ENCODE measurements at places on chromosomes 1 and 21. TPM values are rescaled to one million over a fixed set of nuclear protein-coding genes. Genes with fewer than 3 reads are reported as not detected.
A peak's percentile ranks its signal among the peaks of the same experiment; 100 is the strongest.

TTC22 gene
- 0.13 TPM for total RNA-seq

LYPD8 gene
- total RNA-seq: not detected

KRTAP24-1 gene
- total RNA-seq: not detected

GRCh38 chr1:60502506-60502905 is 428.9 kb upstream of the C1orf87 start:
- no peak overlapping the region for H3K4me3 ChIP-seq
- H3K4me1 ChIP-seq: no peaks in the 10 kb centered on the region
- no peaks in the 10 kb centered on the region for H3K36me3 ChIP-seq

DNA sequence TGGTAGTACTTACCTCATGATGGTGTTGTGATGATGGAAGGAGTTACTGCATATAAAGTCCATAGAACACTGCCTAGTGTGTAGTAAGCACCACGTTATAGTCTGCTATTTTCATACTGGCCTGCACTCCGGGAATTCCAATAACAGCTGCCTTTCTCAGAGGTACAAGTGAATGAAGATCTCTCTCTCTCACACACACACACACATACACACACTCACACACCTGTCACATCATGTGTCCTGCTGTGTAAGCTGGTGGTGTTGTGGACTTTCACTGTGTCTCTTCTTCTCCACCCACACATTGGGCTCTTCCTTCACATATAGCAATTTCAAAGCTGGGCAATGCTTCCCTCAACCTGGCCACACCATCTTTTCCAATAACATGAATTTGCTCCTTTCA is 33.4 kb upstream of the ST6GALNAC5 start:
- H3K4me1 ChIP-seq: no peaks in the 10 kb centered on the region
- no peaks in the 10 kb centered on the region for H3K36me3 ChIP-seq
- no peak overlapping the region for H3K27ac ChIP-seq
- H3K4me3 ChIP-seq: no peak overlapping the region
- DNase-seq: no peak

GRCh38 chr1:99738858-99739465 is 27.5 kb downstream of the FRRS1 start:
- DNase-seq: no peak
- no peak overlapping the region for H3K27ac ChIP-seq
- peaks cover 3% of the 10 kb centered on the region for H3K36me3 ChIP-seq
- no peaks in the 10 kb centered on the region for H3K27me3 ChIP-seq
- no peak overlapping the region for H3K4me3 ChIP-seq
- no peaks in the 10 kb centered on the region for H3K4me1 ChIP-seq

DNA sequence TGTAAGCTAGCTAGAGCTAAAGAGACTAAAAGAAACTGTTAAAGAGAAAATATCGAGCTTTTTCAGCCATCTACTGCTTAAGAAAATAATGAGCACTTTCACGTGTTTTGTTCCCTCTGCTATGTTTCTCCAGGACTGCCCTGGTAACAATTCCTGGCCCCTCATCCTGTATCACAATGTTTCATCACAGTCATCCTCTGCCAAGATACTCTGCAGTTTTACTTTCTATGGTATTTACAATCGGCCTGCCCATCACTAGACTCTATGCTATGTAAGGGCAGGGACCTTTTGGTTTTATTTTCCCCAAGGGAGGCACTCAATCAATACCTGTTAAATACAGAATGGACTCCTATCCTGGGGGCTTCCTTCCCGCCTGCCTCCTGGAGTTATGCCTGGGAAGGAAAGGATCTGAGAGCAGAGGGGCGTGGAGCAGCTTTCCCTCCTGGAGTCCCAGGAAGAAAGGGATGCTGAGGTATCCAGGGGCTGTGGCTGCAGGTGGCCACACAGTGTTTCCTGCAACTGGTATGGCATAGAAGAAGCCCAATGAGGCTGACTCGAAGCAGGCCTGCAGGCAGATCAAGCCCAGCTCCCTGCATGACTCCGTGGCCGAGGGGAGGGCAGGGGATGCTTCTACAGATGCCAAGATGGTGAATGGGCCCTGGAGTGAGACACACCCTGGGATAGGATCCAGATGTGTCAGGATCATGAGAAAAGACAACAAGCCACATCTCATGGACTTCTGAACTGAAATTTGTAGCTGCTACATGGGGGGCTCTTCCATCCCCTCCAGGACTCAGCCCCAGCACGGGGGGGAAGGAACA is 52.9 kb downstream of the MATN1 start:
- H3K27me3 ChIP-seq: no peaks in the 10 kb centered on the region
- H3K27ac ChIP-seq: no peak overlapping the region
- peak; percentile 43 for DNase-seq
- no peaks in the 10 kb centered on the region for H3K36me3 ChIP-seq

DNA sequence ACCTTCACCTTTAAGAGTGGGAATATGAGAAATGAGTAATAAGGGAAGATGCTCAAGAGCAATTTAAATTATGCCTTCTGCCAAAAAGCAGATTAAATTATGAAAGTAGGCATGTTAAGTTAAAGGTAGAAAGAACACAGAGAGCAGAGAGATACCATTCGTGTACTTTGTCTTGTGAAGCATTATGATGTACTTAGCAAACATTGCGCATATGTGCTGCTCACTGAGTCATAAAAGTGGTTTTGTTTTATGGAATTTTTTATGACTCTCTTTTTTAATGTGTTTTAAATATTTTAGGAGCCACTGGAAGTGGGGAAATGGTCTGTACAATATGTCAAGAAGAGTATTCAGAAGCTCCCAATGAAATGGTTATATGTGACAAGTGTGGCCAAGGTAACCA is 35.3 kb downstream of the MTF2 start:
- no peak overlapping the region for H3K4me3 ChIP-seq
- no peaks in the 10 kb centered on the region for H3K27me3 ChIP-seq
- DNase-seq: no peak

DNA sequence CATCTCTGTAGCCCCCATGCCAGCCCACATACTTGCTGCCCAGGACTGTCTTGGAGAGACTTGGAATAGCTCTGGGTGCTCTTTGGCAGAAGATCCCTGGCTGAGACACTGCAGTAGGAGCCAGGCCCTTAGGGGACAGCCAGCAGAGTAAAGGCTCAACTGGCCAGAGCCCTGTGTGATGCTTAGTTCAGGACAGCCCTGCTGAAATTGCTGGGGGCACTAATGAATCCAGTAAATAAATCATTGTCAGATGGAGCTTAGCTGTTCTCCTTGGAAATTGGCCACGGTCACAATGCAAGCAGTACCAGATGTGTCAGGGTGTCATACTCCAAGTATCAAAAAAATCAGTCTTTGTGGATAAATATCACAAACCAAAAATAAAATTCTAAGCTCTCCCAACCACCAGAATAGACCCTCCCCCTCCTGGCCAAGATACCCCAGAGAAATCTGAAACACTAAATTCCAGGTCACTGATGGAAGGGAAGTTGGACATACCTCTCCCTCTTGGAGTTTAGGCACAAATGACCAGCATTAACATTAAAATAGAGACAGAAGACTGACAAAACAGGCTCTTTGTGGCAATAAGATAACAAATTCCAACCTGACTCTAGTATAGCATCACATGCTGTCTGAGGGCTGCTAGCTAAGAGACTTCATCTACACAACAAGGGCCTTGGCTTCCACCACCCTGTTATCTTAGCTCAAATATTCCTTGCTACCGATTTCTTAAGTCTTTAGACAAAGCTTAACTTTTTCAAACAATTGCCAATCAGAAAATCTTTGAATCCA is 83.2 kb upstream of the DNAH14 start:
- no peak overlapping the region for H3K27ac ChIP-seq
- no peak for DNase-seq
- no peaks in the 10 kb centered on the region for H3K4me1 ChIP-seq
- H3K36me3 ChIP-seq: no peaks in the 10 kb centered on the region

GRCh38 chr1:24727501-24728216 is 17.6 kb upstream of the CLIC4 start:
- H3K27ac ChIP-seq: peak overlapping the region; percentile 41
- peaks cover 2% of the 10 kb centered on the region for H3K27me3 ChIP-seq
- H3K36me3 ChIP-seq: no peaks in the 10 kb centered on the region
- H3K4me1 ChIP-seq: peaks cover 9% of the 10 kb centered on the region

GRCh38 chr21:41741253-41742072 is 25.4 kb downstream of the RIPK4 start:
- no peak overlapping the region for H3K27ac ChIP-seq
- H3K36me3 ChIP-seq: no peaks in the 10 kb centered on the region
- peak; percentile 28 for DNase-seq
- no peaks in the 10 kb centered on the region for H3K4me1 ChIP-seq
- H3K27me3 ChIP-seq: no peaks in the 10 kb centered on the region

- H3K4me1 ChIP-seq: no peaks in the 10 kb centered on the region
- H3K36me3 ChIP-seq: no peaks in the 10 kb centered on the region
- H3K27me3 ChIP-seq: no peaks in the 10 kb centered on the region
- H3K4me3 ChIP-seq: no peak overlapping the region
- DNase-seq: no peak
- H3K27ac ChIP-seq: no peak overlapping the region
Observed at GRCh38 chr1:78722521-78722920, 72.9 kb downstream of the IFI44 start.

GRCh38 chr1:230568676-230569075 is 73.6 kb upstream of the COG2 start:
- no peak overlapping the region for H3K27ac ChIP-seq
- H3K27me3 ChIP-seq: no peaks in the 10 kb centered on the region
- H3K4me3 ChIP-seq: no peak overlapping the region
- DNase-seq: no peak
- H3K4me1 ChIP-seq: no peaks in the 10 kb centered on the region

- no peak overlapping the region for H3K27ac ChIP-seq
- H3K4me3 ChIP-seq: no peak overlapping the region
- H3K27me3 ChIP-seq: no peaks in the 10 kb centered on the region
- H3K4me1 ChIP-seq: no peaks in the 10 kb centered on the region
Observed at GRCh38 chr21:14690886-14691285, 144.8 kb upstream of the SAMSN1 start.

- no peaks in the 10 kb centered on the region for H3K4me1 ChIP-seq
- no peaks in the 10 kb centered on the region for H3K36me3 ChIP-seq
- H3K4me3 ChIP-seq: no peak overlapping the region
- DNase-seq: no peak
Observed at GRCh38 chr21:42611852-42612251, 41.6 kb upstream of the PDE9A start.

DNA sequence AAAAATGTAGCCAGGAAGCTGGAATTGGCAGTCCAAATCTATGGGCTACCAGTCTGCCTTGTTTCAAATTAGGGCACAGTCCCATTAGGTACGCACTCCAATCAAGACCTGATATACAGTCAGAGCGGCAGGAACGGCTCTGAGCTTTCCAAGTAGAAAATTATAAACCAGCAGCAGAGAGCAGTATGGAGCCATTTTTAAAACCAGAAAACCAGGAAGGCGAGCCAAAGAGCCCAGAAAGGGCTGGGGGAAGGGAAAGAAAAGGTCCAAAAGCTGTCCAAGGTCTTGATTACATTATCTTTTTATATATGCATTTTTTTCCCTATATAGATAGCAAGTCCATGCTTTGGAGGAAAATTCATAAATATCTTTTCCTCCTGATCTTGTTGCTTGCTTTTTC is 719.0 kb downstream of the RWDD3 start:
- no peak overlapping the region for H3K27ac ChIP-seq
- H3K27me3 ChIP-seq: no peaks in the 10 kb centered on the region
- H3K4me3 ChIP-seq: no peak overlapping the region
- H3K36me3 ChIP-seq: no peaks in the 10 kb centered on the region
- no peaks in the 10 kb centered on the region for H3K4me1 ChIP-seq

GRCh38 chr1:9242338-9242969 is 7.9 kb downstream of the H6PD start:
- DNase-seq: peak; percentile 91
- peaks cover 18% of the 10 kb centered on the region for H3K36me3 ChIP-seq
- peaks cover 98% of the 10 kb centered on the region for H3K4me1 ChIP-seq
- peak overlapping the region; percentile 90 for H3K27ac ChIP-seq
- H3K4me3 ChIP-seq: peak overlapping the region; percentile 60

DNA sequence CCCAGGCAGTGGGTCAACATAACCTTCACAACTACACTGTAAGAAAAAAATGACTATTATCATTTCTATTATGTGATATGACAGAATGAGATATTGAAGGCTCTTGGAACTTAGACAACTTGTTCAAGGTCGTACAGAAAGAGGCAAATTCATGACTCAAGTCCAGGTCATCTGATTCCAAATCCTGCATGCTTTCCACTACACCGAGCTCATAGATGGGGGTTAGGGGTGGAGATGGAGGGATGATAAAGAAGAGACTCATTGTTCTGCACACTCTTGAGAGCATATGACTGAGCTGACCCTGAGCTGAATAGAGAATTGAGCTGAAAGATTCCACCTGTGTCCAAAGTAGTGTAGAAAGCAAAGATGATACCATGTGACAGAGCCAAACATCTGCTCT is 2.8 kb downstream of the FCRL6 start:
- H3K27me3 ChIP-seq: peaks cover 5% of the 10 kb centered on the region
- H3K36me3 ChIP-seq: no peaks in the 10 kb centered on the region
- no peak overlapping the region for H3K27ac ChIP-seq

DNA sequence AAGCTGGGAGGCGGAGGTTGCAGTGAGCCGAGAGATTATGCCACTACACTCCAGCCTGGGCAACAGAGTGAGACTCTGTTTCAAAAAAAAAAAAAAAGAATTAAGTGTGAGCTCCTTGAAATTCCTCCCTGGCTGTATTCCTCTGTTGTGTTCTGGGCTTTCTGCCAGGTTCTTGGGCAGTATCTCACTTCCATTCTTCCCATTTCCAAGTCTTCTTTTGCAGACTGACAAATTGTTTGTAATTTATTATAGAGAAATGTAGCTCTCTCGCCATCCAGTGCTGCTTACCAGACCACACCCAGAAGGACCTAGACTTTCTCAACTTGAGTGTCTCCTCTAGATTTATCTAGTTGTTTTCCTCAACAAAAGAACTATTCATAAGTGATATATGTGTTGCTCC is 105.0 kb upstream of the ADGRL2 start:
- no peak overlapping the region for H3K4me3 ChIP-seq
- no peaks in the 10 kb centered on the region for H3K36me3 ChIP-seq
- no peaks in the 10 kb centered on the region for H3K27me3 ChIP-seq
- H3K4me1 ChIP-seq: no peaks in the 10 kb centered on the region
- no peak overlapping the region for H3K27ac ChIP-seq
- no peak for DNase-seq

GRCh38 chr21:45670731-45671130 is 27.2 kb downstream of the PCBP3 start:
- H3K27me3 ChIP-seq: no peaks in the 10 kb centered on the region
- no peak overlapping the region for H3K27ac ChIP-seq

DNA sequence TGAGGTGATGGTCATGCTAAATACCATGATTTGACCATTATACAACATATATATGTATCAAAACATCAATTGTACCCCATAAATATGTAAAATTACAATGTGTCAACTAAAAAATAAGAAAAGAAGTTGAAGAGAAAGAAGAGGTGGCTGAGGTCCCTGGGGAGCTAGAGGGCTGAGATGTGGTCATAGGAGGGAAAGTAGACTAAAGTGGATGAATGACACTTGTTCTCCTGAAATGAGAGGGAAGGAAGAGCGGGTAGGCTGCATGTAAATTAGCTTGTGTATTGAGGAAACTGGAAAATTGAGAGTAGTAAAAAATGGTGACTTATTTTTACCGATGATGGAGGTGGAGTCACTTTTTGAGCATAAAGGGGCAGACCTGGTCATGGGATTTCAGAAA is 117.0 kb downstream of the ST6GALNAC3 start:
- no peaks in the 10 kb centered on the region for H3K27me3 ChIP-seq
- no peak overlapping the region for H3K27ac ChIP-seq
- no peaks in the 10 kb centered on the region for H3K36me3 ChIP-seq
